ENCODE measurements at places on chromosomes 12 and 14. TPM values are rescaled to one million over a fixed set of nuclear protein-coding genes. Genes with fewer than 3 reads are reported as not detected.

GRCh38 chr12:66709893-66710292 is 31.0 kb upstream of the GRIP1 start:
- no peak for DNase-seq

GRCh38 chr14:71372411-71372838 is 465.2 kb downstream of the PCNX1 start:
- DNase-seq = no peak

DNA sequence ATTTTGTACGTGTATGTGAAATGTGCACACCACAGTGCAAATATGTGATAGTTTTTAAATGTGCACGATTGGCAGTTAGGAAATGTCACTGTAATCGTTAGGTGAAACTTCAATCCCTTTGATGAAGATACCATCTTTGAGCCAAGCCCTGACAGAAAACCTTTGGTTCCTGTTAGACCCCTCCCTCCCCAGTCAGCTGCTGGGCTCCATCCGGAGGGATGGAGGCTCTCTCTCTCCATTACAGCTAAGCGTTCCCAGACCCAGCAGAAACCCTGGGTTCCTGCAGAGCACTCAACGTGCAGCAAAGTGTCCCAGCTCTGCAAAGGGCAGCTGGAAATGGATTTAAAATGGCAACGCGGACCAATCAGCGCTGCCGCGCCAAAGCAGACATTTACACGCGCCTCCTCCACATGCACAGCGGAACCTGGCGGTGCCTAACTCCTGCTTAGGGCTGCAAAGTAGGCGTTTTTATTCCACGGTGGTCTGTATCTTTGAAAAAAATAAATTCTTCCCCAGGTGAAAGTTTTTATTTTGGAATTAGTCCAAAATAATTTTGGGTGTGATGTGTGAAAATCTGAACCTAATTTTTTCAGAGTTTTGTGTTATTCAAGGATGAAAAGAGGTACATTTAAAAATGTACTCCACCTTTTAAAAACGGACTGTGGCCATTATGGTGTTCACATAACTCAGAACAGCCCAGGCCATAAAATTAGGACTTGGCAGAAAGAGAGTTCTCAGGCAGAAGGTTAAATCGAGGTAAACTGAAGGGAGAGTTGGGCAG is 1.4 kb upstream of the HMGA2 start:
- peak; percentile 56 for DNase-seq

GRCh38 chr12:123808167-123808566 is 46.1 kb downstream of the DNAH10 start:
- no peak for DNase-seq

DNA sequence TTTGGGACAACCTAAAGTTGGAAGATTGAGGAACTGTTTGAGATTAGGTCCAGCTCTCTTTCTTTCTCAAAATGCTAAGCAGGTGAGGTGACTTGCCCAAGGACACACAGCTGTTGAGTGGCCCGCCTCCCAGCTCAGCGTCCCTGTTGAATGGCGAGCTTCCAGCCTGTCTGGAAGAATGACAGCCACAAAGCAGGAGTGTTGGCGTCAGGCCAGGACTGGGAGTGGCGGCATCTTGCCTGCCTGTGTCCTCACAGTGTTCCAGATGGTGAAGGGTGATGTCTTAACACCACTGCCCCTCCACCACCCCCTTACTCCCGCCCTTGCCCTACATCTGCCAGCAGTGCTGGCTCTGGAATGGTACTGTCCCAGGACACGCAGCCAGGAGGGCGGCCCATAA is 4.4 kb upstream of the CEBPE start:
- DNase-seq = no peak

DNA sequence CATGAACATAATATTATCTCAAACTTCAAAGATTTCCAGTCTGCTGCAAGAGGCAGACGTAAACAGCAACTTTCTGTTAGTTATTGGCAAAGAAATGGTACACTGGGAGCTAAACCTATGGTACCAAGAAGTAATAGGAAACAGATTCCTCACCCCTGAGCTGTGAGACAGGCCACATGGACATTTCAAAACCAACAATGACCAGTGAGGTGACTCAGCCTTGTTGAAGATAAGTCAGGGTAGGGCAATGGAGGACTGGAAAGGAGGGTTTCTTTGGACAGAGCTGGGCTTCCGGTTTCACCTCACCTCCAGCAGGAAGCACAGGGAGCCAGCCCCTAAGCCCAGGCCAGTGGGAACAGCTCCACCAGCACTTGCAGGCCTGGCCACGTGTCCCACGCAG is 1320.5 kb downstream of the AACS start:
- no peak for DNase-seq

DNA sequence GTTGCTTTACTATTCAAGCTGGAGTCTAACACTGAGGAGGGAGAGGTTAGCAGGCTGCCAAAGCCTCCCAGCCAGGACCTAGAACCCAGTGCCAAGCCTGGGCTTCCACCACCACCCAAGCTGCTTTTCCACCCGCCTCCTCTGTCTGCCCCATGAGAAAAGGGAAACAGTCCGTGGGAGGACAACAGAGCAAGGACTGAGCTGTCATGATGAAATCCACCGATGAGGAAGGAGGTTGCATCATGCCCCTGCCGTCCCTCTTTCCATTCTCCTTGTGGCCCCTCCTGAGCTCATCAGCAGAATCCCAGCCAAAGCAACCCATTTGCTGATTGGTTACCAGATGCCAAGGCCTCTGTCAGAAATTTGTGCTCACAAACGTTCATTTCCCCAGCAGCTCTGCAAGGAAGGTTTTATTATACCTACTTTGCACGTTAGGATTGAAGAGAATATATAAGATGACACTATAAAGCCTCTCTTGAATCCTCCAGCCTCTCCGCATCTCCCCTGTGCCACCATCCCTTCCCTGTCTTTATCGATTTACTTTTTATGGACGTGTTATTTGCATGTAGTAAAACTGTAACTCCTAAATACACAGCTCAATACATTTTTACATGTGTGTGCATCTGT is 6.3 kb upstream of the SERPINA1 start:
- no peak for DNase-seq

- DNase-seq = no peak
These were observed 157.9 kb upstream of the LMO3 start for GRCh38 chr12:16763901-16764300.

DNA sequence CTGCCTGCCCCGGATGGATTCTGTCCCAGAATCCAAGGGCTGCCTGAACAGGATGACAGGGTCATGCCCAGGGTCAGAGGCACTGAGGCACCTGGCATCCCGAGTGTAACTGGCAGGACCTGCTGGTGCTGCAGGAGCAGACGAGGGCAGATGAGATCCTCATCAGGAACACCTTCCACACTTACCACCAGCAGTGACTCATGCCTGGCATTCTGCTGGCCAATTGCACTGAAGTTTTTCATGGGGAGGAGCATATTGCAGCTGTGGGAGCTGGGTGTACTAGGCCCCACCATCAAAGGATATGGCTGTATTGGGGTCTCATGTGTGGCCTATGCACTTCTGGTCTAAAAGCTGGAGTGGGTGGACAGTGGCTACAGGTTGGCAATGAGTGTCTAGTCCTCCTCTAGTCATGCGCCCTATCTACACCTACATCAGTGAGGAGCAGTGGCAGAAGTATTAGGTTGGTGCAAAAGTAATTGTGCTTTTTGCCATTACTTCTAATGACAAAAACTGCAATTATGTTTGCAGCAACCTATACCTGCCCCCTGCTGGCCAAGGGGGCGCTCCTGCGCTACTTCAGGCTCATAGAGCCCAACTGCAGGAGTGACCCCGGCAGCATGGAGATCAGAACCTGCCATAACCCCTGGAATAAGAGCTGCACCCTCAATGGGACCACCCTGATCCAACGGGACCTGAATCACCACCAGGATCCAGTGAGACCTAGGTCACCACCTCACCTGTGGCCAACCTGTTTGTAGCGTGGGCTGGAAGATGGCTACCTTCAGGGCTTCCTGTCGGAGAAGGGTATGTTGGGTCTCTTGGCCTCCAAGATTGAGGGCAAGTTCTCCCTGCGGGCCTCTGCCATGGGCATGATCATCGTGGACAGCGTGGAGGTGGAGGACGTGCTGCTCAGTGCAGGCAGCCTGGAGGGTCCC is 8.0 kb upstream of the C12orf42 start:
- DNase-seq = peak; percentile 86

DNA sequence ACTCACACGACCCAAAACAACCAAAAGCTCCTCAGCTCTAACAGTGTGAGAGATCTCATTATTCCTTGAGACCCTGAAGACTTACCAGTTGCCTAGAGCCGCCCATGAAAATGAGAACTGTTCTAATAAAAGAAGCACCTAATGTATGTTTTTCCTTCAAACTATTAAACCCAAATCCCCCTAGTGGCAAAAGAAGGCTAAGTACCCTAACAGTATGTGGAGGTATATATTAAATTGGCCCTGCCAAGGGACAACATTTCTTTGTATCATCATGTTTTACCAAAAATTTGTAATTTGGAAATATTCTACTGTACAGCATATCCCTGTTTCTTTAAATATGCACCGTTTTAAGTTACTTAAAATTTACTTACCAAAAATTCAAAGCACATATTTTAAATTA is 38.0 kb upstream of the PPFIA2 start:
- no peak for DNase-seq

- DNase-seq = no peak
These were observed 43.0 kb upstream of the GSG1 start for GRCh38 chr12:13146336-13146938.

DNA sequence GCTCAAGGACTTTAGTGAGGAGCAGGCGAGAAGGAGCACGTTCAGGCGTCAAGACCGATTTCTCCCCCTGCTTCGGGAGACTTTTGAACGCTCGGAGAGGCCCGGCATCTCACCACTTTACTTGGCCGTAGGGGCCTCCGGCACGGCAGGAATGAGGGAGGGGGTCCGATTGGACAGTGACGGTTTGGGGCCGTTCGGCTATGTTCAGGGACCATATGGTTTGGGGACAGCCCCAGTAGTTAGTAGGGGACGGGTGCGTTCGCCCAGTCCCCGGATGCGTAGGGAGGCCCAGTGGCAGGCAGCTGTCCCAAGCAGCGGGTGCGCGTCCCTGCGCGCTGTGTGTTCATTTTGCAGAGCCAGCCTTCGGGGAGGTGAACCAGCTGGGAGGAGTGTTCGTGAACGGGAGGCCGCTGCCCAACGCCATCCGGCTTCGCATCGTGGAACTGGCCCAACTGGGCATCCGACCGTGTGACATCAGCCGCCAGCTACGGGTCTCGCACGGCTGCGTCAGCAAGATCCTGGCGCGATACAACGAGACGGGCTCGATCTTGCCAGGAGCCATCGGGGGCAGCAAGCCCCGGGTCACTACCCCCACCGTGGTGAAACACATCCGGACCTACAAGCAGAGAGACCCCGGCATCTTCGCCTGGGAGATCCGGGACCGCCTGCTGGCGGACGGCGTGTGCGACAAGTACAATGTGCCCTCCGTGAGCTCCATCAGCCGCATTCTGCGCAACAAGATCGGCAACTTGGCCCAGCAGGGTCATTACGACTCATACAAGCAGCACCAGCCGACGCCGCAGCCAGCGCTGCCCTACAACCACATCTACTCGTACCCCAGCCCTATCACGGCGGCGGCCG is 1.1 kb downstream of the PAX9 start:
- no peak for DNase-seq

Gene SLCO1A2
- total RNA-seq = 0.02 TPM

Gene TMEM253
- total RNA-seq = not detected

Gene KRT73
- total RNA-seq = 0.09 TPM

Gene KLRC4
- total RNA-seq = not detected

Gene SMIM41
- 0.19 TPM for total RNA-seq

Gene HSPB8
- total RNA-seq = not detected

Gene TTC9
- total RNA-seq = 4.8 TPM

Gene ANP32D
- total RNA-seq = not detected

Measured in activated CD4-positive, alpha-beta T cell treated with anti-CD3 and anti-CD28 coated beads, Interleukin-2, amount 10 ng/mL, durations not matched to agents 24 days and 14 days (primary cell).